ENCODE measurements at places on chromosomes 6 and 20. TPM values are rescaled to one million over a fixed set of nuclear protein-coding genes. Genes with fewer than 3 reads are reported as not detected.

GRCh38 chr6:18990059-18990978, 603.2 kb downstream of the RNF144B start:
- DNase-seq = peak; percentile 20

DNA sequence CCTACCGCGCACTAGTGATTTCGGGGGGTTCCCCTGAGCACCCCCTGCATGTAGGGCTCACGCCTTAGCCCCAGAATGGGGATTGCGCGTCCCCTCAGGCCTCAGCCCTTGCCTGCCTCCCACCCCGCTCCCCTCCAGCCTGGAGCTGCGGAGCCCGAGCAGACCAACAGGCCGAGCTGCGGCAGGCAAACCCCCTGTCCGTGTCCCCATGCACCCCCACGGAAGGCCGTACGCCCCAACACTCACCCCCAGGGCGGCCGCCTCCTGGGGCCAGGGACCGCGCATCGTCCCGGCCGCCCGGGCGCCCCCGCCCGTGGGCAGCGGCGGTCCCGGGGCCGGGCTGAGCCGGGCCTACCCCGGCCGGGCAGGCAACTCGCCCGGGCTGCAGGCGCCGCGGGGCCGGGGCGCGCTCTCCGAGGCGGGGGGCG, 1.2 kb upstream of the KCNB1 start:
- no peak for DNase-seq

DNA sequence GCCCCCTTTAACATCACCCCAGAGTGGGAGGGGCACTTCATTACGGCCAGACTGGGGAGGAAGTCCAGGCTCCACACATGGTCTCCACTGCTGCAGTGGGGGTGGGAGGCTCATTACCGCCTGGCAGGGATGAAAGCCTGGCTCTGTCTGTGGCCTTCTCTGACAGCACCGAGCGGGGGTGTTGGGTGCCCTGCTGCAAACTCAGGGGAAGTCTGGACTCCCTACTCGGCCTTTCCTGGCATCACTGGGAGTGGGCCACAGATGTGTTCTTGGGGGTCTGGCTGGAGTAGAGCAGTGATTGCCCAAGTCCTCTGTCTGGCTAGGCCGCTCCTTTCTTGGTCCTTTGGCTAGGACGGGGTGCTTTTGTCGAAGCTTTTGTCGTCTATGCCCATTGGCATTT, 27.1 kb downstream of the TTLL9 start:
- no peak for DNase-seq

TRERF1 gene
- 6.7 TPM for total RNA-seq

DNA sequence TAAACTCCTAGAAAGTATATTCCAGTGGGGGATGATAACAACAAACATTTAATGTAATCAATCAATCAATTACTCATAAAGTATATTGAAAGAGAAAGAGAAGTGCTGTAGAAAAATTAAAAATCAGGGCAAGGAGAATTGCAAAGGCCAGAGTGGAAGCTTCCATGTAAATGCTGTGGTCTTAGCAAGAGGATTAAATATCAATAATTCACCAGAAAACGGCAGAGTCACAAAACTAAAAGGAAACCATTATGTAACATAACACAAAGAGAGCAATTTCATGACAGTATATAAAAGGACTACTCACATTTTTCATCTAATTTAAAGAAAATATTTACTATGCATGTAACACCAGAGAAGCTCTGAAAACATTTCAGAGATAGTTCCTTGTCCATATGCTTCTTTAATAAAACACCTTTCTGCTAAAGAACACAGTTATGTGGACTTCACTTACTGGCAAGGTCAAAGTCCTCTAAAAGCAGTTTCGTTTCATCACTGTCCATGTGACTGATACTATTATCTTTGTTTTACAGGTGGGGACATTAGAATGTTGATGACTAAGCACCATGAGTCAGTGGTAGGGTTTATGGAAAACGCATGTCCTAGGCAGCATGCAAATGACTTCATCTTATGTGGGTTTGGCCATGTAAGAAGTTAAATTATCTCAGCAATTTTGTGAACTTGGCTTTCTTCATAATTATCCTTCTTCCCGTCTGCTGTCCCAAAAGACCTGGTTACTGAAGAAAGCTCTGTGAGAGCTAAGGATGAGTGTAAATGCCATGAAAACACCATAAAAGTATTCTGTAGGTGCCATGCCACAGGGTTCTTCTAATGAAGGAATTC, 185.8 kb upstream of the TENT5A start:
- peak; percentile 96 for DNase-seq

MAVS gene
- total RNA-seq = 10.3 TPM

- DNase-seq = no peak
Observed at GRCh38 chr6:115319823-115320222, 740.9 kb downstream of the FRK start.

DNA sequence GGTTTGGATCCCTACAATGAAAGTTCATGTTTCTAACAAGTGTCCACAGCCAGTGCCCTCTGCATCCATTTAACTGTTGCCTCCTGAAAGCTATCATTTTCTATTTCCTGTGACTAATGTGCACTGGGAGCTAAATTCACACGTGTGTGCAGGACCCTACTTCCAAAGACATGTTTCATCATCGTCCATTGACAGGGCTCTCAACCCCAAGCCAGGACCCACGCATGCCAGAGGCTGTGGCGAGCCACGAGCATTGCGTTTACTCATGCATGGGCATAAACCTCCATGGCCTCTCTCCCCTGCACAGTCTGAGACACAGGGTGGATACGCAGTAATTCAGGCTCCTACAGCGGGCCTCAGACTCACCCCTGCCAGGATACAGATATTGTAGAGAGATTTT, 153.2 kb downstream of the MAFB start:
- no peak for DNase-seq

NOTCH4 gene
- 2.2 TPM for total RNA-seq

SRMS gene
- not detected for total RNA-seq

GRCh38 chr6:41630946-41631345, 7.3 kb upstream of the MDFI start:
- DNase-seq = no peak

DNA sequence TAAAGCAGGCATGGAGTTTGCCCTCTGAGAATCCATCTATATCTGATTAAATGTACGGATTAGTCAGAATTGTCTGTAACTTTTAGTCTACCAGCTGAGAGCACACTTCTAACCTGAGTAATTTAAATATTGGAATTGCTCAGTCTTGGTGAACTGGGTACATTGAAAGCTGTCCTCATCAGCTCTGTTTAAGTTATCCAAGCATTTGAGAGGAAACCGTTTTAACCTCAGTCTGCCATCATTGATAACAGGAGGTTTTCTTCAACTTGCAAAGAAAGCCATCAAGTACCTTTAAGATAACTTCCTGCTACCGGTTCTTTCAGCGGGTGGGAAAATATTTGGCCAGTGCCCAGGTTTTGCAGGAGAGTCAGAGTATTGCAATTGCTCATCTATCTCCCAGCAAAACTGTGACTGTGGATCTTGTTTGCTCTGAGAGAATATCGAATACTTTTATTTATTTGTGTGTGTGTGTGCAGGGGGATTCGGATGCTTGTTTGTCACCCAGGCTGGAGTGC, 31.1 kb upstream of the F13A1 start:
- DNase-seq = no peak

- DNase-seq = no peak
Observed at GRCh38 chr6:163705923-163706322, 291.4 kb downstream of the QKI start.

GRCh38 chr6:71126506-71126905, 162.1 kb upstream of the OGFRL1 start:
- DNase-seq = no peak

DNA sequence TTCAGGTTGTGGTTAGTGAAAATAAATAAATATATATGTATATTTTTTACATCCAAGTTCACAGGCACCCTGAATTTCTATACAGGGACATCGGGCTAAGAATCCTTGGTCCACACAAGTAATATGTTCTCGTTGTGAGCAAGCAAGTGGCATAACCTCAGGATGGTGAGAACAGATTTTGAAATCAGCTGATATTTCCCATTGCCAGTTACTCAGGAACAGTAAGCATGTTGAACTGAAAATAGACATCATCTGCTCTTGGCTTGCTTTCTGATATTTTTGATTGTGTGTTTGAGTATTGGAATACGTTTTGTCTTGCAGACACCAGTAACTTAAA, 87.7 kb downstream of the TRMT6 start:
- no peak for DNase-seq

LY6G6F gene
- not detected for total RNA-seq

SGK2 gene
- total RNA-seq = not detected

- DNase-seq = peak; percentile 75
Observed at GRCh38 chr20:48284837-48285236, 499.6 kb upstream of the SULF2 start.

- DNase-seq = no peak
Observed at GRCh38 chr6:126524811-126525326, 185.0 kb downstream of the CENPW start.

OPRM1 gene
- not detected for total RNA-seq

DNA sequence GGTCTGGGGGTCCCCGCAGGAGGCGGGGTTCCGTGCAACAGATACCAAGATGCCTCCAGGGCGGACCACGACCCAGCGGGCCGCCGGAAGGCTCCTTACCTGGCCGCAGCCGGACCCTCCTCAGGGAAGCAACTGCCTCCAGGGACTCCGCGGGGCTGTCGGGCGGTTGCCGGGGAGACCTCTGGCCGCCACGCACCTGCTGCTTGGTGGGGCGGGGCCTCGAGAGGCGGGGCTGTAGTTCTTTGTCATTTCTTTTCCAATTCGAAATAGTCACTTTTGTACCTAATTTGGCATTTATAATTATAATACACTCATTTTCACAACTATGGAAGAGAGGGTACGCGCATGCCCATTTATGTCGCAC, 647 bp downstream of the AK9 start:
- DNase-seq = no peak

- no peak for DNase-seq
Observed at GRCh38 chr6:69584536-69584912, 212.3 kb downstream of the LMBRD1 start.

- peak; percentile 63 for DNase-seq
Observed at GRCh38 chr6:152952866-152953509, 29.9 kb downstream of the FBXO5 start.

DNA sequence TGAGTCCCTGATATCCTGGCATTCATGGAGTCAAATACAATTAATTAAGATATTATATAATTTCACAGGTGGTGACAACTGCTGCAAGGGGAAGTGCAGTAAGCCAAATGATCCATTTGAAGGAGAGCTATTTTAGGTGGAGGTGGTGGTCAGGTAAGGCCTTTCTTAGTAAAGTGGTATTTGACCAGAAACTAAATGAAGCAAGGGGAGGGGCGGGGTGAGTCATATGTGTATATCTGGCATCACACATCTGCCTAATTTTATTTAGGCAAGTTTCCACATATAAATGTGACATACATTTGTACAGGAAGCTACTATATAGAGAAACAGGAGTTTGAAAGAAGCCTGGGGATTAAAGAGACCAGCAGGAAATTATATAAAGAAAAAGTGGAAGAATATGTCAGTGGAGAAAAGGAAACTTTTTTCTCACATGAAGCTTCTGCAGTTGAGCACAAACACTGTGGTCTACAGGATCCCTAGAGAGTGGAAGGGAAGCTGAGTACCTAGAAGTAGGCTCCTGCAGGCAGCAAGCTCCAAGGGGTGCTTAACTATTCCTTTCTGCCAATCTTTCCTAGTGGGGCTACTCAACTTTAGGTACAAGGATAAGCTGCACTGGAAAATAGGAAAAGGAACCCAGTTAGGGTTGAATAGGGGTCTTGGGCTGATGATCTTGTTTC, 99.6 kb downstream of the OGFRL1 start:
- DNase-seq = no peak

DNA sequence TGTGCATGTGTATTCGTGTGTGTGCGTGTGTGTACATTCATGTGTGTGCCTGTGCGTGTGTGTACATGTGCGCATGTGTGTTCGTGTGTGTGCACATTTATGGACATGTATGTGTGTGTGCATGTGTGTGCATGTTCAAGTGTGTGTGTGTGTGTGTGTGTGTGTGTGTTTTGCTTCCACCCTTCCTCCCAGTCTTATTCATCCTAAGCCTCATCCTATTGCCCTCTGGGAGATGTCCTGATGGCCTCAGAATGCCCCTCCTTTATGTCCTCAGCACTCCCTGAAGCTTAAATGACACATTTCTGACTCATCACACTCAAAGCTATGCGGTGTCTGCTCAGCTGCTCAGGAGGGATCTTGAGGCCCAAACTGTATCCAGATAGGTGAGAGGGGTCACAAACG, 76.6 kb upstream of the CCDC167 start:
- DNase-seq = peak; percentile 88

GRCh38 chr20:8364734-8365078, 232.6 kb downstream of the PLCB1 start:
- DNase-seq = no peak

DNA sequence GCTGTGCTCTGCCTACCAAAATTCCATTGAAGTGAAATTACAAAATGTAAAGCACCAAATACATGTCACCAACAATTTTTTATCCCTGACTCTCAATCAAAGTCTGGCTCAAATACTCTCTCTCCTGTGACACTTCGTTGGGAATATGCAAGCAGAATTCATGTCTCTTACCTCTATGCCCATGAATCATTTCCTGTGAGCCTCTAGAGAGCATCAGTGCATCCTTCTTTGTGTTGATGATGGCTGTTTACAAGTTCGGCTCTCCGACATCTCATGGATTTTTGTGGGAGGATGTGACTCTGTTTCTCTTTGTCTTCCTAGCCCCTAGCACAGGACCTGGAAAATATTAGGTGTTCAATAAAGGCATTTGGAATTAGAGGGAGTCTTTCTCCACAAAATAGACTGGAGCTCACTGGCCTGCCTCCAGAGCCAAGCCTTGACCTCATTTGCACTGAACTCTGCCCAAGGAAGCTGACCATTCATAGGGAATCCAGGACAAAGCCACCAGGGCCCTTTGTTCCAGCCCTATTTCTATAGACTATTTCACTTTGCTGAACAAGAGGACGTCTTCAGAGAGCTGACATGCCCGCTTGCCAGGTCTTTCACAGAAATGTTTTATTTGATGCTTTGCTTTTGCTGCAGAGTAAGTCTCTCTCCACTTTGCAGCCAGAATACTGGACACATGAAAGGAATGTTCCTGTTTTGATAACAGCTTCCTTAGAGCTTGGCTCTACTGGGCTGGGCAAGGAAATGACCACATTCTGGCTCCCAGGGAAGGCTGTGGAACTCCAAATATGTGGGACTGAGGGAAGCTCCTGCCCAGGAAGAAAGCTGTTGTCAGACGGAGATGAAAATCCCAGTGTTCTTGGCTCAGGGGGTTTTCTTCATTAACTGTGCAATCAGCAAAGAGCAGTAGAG, 194.5 kb upstream of the CDYL start:
- DNase-seq = peak; percentile 95

GRCh38 chr20:33983371-33983770, 10.3 kb upstream of the RALY start:
- no peak for DNase-seq

ACTL10 gene
- 0.18 TPM for total RNA-seq

DNA sequence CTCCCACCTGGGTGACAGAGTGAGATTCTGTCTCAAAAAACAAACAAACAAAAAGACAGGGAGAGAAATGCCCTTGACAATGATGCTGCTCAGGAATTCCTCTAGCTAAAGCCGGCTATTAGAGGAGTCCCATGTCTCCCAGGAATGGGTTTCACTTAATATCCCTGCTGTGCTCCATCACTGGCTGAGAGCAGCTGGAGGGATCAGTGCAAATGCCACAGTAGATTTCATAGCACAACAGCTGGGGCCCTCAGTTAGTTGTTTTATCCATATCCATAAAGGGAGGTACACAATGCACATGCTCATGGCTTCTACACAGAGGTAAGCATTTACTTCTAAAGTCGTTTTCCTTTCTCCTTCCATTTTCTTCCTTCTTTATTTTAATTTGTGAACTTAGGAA, 742.0 kb upstream of the POU3F2 start:
- DNase-seq = no peak
